ENCODE measurements at places on chromosomes 7 and 10. TPM values are rescaled to one million over a fixed set of nuclear protein-coding genes. Genes with fewer than 3 reads are reported as not detected.
A peak's percentile ranks its signal among the peaks of the same experiment; 100 is the strongest.

GRCh38 chr10:118980870-118981269 lies 48.6 kb upstream of the NANOS1 start:
- no peak for DNase-seq

DNA sequence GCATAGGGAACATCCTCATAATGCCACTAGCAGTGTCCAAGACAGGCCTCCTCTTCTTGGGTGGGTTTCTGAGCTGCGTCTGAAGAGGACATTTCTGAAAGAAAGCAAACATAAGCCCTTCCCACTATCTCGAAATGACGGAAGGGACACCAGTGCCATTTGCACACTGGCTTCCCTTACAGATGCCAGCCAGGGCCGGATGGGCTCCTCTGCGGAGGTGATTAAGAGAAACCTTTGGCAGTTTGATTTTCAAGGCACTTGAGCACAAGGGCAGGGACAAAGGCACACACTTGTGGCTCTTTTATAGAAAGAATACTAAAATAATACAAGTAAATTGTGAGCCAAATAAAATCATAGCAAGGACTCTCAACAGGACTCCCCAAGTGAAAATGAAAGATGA lies 106.6 kb upstream of the CELF2 start:
- DNase-seq: no peak

GRCh38 chr7:47945261-47946015 lies 2.8 kb downstream of the PKD1L1 start:
- peak; percentile 65 for DNase-seq

- peak; percentile 5 for DNase-seq
Observed at GRCh38 chr7:33423646-33424020, 294.3 kb downstream of the BBS9 start.

- DNase-seq: no peak
Observed at GRCh38 chr7:17274551-17275245, 23.8 kb upstream of the AHR start.

GRCh38 chr10:110414548-110415309 lies 83.0 kb upstream of the DUSP5 start:
- peak; percentile 77 for DNase-seq

The SORCS3 gene
- total RNA-seq: not detected

The TMEM229A gene
- total RNA-seq: not detected

The TUBB8 gene
- not detected for total RNA-seq

The VENTX gene
- total RNA-seq: not detected
